Fibroblast of skin of left quadriceps (primary cell): ENCODE measurements at places on chromosomes 1 and 21.

DNA sequence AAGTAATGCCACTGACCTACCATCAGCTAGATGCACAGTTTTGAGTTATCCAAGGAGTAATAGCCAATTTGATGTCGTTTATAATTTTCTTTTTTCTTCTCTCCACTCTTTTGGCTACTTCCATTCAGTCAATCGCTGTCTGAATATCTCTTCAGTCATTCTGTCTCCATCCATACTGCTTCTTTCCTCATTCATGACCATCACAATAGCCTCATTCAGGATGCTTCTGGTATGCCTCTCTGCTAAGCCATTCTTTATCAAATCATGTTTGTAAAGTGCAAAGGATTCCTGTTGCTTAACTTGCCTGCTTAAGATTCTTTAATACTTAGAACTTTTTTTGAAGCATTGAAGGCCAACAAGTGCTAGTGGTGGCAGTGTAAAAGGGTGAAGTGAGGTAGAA is 20.2 kb downstream of the TYW3 start:
- no peak for DNase-seq

DNA sequence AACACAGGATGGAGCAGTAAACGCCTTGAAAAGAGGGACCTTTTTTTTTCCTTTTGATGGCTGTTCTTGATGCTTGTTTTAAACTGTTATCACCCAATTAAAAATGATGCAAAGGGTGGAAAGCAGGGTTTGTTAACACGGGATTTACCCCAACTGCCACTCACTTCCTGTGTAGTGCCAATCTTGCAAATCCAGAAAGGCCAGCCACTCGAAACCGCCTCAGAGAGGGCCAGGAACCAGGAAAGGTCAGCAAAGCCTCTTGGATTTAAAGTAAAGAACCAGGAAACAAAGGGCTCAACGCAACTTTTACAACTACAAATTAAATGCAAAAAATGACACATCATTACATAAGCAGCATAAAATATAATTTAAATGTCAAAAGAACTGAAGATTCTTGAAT is 347.4 kb downstream of the PDE4B start:
- DNase-seq = no peak

- DNase-seq = no peak
These were observed 187.9 kb downstream of the VAV3 start for GRCh38 chr1:107776900-107777663.

DNA sequence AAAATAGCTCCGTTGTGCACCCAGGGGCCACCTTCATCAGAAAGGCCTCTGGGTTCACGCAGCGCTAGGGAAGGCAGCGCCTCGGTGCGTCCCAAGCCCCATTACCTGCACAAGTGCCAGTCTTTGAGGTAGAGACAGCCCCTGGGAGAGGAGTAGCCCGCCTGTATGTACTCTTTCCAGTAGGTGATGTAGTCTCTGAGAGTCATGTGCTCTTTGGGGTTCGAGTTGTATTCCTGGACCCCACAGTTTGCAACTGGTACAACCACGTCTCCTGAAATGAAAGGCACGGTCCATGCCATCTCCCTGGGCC is 601 bp downstream of the JMJD4 start:
- DNase-seq = no peak

- DNase-seq = peak; percentile 71
These were observed at the start of gene MACF1 for GRCh38 chr1:39204441-39205081. MACF1 (plus strand) TSS chr1:39204695; CDS start chr1:39205023, 328 bp downstream.

GRCh38 chr1:40948741-40949443 is 30.6 kb upstream of the CTPS1 start:
- DNase-seq = peak; percentile 52

- no peak for DNase-seq
These were observed 4.3 kb upstream of the PIK3R3 start for GRCh38 chr1:46136711-46137110.

- no peak for DNase-seq
These were observed 50.6 kb upstream of the MTR start for GRCh38 chr1:236744533-236744932.

DNA sequence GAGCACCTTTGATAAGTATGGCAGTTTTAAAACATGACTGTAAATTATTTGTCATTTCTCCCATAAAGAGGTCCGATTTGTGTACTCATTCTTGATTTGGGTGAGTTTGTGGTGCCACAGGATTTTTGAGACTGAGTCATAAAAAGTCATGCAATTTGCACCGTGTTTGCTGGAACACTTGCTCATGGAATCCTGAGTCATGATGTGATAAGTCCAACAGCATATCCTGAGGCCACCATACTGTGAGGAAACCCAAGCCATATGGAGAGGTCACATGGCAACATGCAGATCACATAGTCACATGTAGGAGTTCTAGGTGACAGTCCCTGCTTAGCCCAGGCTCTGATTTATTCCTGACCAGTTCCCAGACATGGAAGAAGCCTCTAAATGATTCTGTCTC is 40.8 kb upstream of the PRRX1 start:
- peak; percentile 60 for DNase-seq

GRCh38 chr1:157624471-157624870 is 26.6 kb upstream of the FCRL4 start:
- no peak for DNase-seq

DNA sequence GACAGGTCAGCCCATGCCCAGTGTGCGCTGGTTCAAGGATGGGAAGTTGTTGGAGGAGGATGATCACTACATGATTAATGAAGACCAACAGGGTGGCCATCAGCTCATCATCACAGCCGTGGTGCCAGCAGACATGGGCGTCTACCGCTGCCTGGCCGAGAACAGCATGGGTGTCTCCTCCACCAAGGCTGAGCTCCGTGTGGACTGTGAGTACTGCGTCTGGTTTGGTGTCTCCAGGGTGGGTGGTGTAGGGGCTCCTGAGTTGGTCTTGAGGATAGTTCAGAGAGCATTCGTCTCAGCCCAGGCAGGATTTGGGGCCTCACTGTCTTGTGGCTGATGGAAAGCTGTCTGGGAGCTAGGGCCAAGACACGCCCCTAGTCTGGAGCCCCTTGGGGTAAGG is 83.2 kb downstream of the TRIM11 start:
- no peak for DNase-seq

GRCh38 chr21:39385299-39386145 is 36.6 kb upstream of the HMGN1 start:
- peak; percentile 62 for DNase-seq

- no peak for DNase-seq
These were observed 440 bp downstream of the TNFRSF25 start for GRCh38 chr1:6465461-6466005.

DNA sequence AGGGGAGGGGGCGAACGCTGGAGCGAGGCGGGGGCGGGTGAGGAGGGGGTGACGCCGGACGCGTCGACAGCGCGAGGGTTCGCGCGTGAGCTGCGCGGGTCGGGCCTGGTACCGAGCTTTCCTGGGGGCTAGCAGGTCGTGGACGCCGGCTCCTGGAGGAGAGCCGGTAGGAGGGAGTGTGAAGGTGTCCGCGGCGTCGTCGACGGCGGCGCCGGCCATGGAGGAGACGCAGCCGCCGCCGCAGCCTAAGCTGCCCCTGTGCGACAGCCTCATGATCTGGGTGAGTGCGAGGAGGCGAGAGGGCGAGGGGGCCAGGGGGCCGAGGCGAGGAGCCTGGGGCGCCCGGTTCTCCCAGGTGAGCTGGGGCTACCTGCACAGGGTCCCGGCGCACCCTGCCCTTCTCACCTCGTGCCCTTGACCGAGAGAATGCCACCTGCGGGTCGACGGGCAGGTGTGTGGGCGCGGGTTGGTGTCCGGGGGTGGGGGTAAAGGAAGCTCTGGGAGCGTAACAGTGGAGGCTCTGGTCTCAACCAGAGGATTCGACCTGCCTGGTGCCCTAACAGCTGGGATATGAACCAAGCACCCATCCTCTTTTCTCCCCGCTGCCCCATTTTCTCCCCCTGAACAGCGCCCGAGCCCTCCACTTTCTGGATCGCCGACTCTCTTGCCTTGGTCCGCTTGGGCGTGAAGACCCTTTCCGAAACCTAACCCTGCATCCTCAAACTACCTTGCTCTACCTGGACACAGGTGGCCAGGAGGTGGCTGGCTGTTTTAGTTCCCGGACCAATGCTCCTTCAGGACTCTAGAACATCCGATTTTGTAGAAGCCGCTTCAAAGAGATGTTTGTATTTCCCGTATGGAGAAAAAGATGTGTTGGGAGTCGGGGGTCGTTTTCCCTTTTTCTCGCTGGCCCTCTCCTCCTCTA is at the start of gene HOOK1:
Gene HOOK1 (plus strand): TSS at position 49 of the 925 bp plus-strand sequence. CDS start 169 bp downstream, at position 218.
- DNase-seq = no peak

- no peak for DNase-seq
These were observed 34.4 kb downstream of the GLUL start for GRCh38 chr1:182357171-182357570.

- DNase-seq = peak; percentile 18
These were observed 29.2 kb upstream of the CNTN2 start for GRCh38 chr1:205013683-205014367.

- DNase-seq = no peak
These were observed 5.4 kb upstream of the RPS6KA1 start for GRCh38 chr1:26524181-26524580.

DNA sequence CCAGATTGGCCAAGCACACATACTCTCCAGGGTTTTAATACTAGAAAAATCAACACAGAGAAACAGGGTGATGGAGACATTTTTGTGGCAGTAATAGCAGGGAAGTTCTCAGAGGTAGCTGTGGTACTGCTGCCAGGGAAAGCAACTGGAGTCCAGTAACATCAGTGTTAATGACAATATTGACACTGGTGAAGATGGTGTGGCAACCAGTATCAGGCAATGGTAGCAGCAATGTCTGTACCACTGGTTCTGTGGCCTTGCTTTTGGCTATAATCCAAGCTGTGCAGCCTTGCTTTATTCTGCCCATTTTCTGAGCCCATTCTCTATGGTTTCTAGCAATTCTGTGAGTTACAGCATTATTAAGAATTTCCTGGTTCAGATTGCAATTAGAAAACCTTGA is 1.6 kb upstream of the SNX7 start:
- DNase-seq = no peak

DNA sequence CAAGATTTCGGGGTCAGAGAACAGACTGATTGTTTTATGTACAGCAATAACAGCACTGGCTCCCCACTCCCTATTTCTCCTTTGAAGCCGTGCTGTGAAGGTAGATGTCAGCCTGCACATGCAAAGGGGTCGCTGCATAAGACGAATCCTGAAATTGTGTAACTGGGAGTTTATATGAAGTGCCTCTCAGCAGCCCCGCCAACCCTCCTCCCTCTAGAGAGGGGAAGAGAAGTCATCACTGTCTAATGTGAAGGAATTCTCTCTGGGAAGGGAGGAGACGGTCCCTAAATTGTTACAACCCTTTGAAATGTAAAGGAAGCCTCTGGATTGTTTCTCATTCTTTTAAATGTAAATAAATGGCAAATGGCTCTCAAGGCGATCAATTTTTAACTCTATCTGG is 545.3 kb downstream of the PLA2G4A start:
- DNase-seq = no peak

DNA sequence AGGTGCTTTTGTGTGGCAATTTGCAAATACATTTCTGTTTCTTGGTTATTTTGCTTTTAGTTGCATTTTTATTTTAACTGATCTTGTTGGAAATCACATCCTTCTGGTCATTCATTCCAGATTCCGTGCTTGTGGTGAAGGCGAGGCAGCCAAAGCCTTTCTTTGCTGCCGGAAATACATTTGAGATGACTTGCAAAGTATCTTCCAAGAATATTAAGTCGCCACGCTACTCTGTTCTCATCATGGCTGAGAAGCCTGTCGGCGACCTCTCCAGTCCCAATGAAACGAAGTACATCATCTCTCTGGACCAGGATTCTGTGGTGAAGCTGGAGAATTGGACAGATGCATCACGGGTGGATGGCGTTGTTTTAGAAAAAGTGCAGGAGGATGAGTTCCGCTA is 34.8 kb upstream of the CD101 start:
- DNase-seq = no peak

DNA sequence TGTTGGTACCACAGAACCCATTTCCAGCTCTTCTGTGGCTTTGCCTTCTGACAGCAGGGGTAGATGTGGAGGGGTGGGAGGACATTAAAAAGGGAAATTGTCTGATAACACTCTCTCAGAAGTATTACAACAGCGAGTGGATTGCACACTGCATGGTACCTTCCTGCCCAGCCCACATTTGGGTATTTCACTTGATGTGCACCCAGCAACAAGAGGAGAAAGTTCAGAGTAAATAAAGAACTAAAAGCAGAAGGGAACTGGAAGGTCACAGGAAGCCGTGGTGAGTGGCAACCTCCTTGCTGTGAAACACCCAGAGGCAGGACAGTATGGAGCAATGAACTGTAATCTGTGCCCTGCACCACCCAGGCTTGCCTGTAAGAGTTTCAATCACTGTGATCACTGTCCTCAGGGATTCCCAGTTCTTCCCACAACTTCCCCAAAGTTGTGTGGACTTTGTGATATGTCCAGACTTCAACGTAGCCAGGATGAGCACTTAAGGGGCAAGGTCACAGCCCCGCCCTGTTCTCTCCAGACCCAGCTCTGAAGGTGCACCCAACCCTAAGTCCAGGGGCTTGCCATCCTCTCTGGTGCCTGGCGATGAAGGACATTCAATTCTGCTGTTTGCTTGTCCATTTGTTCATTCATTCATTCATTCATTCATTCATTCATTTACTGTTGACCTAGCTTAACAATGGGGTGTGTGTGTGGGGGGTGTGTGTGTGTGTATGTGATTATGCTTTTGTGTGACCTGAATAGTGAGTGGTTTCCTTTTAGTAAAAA is 18.7 kb upstream of the F5 start:
- DNase-seq = no peak

DNA sequence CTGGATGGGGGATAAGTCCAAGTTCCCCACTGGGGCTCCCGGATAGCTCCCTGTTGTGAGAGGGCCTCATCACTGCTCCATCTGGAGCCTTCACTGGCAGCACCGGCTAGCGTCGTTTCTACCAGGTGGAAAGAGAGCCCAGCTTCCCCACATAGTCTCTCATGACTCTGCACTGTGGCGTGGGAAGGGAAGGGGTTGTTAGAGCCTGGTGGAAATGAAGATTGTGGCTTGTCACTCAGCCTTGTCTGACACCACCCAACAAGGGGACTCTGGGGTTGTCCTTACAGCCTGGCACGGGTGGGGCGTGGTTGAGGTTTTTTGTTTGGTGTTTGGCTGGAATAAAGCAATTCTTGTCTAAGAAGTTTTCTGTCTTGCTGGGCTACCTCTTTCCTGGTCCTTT is 94.6 kb downstream of the ADARB1 start:
- no peak for DNase-seq

GRCh38 chr1:177133977-177134538 is 30.5 kb downstream of the ASTN1 start:
- no peak for DNase-seq

- no peak for DNase-seq
These were observed 1.7 kb downstream of the PDXK start for GRCh38 chr21:43720539-43721166.

DNA sequence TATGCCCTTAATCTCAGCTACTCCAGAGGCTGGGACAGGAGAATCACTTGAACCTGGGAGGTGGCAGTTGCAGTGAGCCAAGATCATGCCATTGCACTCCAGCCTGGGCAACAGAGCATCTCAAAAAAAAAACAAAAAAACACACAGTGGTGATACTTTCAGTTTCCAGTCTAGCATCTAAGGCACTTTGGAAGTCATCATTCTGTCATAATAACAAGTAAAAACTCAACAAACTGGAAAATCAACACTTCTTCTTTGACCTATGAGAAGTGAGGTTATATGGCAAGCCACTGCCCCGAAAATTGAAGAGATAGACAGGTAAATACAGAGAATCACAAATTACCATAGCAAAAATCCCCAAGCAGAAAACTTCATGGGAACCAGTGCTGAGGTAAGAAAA is 51.9 kb downstream of the IL12RB2 start:
- DNase-seq = no peak

- no peak for DNase-seq
These were observed 4.8 kb upstream of the IFNLR1 start for GRCh38 chr1:24191860-24192259.
